Skin of body (tissue), 3 donors: ENCODE measurements at places on chromosomes 12 and 14.

- DNase-seq: no peak
These were observed 285.8 kb downstream of the ADGRD1 start for GRCh38 chr12:131239384-131240094.

DNA sequence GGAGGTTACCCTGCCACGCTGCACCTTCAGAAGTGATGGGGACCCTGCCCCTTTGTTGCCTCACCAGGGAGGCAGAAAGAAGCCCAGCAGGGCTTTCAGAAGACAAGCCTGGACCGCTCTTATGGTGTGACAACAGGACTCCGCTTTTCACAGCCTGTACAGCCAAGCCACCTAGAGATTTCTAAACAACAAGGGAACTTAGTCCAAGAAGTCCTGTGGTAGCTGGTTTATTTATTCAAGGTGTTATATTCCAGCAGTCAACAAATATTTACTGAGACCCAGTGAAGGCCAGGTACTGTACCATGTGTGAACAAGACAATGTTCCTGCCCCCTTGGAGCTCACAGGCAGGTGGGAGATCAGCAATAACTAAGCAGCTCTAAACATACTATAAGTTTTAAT, 4.0 kb upstream of the TMEM229B start:
- no peak for DNase-seq

DNA sequence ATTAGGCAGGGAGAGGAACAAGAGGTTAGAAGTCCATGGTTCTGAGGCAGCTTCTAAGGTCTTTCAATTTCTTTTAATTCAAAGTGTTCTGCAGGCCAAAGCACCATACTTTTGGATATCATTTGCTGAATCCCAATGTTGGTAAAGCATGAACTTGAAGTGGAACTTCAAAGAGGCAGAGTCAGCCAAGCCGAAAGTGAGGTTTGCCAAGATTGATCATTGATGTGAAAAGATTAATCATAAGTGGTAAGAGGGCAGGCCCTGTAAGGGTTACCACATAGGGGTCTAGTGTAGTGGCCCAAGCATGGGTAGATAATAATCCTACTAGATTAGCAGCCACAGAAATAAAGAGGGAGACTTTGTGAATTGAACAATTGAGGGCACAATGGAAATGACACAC, 191.7 kb upstream of the DIO2 start:
- DNase-seq: no peak

DNA sequence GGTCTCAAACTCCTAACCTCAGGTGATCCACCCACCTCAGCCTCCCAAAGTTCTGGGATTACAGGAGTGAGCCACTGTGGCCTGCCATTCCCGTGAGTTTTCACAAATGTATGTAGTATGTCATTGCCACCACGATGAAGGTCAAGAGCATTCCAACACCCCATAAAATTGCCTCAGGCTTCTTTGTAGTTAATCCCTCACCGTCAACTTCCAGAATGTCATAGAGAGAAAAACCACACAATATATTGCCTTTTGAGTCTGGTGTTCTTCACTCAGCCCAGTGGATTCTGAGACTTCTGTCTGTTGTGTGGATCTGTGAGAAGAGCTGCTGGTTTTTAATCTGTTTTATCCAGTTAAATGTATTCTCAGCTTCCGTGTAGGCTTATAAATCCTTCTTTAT, 12.6 kb upstream of the CFAP251 start:
- DNase-seq: no peak

- DNase-seq: no peak
These were observed 150.6 kb downstream of the ADCK1 start for GRCh38 chr14:77950371-77951063.
